ENCODE measurements at places on chromosomes 16 and 17.

DNA sequence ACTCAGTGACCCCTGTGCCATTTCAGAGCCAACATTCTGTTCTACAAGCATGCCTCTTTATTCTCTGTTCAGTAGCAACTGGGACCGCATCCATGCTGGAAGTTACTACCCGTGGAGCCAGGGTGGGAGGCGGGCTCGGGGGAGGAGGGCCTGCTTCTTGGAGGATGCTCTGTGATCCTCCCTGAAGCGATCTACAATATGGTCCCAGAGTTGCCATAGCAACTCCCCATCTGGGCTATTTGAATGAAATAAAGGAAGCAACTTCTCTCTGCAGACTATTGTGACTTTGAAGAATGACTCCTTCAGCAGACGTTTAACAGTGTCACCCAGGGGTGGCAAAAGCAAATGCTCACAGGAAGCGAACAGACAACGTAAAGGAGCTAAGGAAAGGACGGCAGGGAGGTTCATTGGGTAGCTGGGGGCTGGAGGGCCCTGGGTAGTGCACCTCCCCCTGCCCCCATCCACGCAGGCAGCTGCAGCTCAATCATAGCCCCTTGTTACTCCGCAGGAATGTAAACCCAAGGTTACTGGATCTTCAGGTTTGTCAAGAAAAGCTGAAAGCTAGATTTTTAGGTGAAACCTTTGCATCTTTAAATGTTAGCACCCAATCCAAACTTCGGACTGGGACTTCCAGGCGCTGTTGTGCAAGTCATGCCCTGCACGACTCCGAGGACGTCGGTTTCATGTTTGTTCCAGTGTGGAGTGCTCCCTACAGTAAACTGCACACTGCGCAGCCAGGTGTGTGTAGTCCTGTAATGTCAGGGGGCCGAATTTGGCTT, 51.1 kb upstream of the MEAK7 start:
- DNase-seq: no peak

- DNase-seq: no peak
These were observed 9.0 kb downstream of the CRK start for GRCh38 chr17:1447052-1447451.

GRCh38 chr16:84047206-84047605, 4.6 kb upstream of the SLC38A8 start:
- no peak for DNase-seq

DNA sequence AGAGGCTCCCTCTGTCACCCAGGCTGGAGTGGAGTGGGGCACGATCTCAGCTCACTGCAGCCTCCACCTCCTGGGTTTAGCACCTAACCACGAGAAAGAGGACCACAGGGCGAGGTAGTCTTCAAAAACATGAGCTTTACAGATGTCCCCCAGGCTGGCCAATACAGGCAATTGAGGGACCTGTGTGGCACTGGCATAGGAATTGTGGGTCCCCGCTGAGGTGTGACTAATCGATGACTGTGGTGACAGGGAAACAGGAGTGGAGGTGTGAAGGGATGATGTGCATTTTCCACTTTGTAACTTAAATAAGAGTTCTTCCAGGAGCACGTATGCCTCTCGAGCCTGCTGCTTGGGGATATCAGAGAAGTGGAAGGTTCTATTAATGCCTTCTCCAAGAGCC, 12.6 kb upstream of the ARHGAP17 start:
- DNase-seq: no peak

GRCh38 chr17:49359990-49360795, 1.9 kb downstream of the ZNF652 start:
- DNase-seq: no peak

- no peak for DNase-seq
These were observed 11.9 kb downstream of the SCGB1C2 start for GRCh38 chr17:149231-149630.

- no peak for DNase-seq
These were observed 892 bp downstream of the RBFOX3 start for GRCh38 chr17:79609673-79610645.

GRCh38 chr16:69476920-69477443, 52.6 kb downstream of the CYB5B start:
- DNase-seq: peak; percentile 32

DNA sequence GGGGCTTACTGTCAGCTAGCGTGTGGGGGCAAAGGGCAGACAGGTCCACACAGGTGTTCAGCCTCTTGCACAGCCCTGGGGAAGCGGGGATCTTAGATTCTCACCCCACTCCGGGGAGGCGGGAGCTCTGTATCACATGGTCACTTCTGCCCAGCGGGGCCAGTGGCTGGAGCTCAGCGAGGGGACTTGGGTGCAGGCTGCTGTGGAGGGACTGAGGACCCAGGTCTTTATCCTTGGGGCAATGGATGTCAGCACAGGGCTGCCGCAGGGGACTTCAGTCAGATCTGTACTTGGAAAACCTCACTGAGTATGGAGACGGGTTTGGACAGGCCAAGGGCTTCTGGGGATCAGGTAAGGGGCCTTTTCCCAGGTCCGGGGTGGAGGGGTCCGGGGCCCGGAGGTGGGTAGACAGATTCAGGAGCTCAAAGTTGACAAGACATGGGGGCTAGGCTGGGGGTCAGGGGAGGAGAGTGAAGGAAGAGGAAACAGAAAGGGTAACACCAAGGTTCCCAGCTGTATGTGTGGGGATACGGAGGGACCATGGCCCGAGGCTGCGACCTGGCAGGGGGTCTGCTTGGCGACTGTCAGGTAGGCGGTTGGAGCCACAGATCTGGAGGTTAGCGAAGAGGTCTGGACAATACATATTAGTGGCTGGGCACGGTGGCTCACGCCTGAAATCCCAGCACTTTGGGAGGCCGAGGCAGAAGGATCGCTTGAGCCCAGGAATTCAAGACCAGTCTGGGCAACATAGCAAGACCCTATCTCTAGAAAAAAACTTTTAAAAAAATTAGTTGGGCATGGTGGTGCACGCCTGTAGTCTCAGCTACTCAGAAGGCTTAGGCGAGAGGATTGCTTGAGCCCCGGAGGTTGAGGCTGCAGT, 15.1 kb upstream of the BAIAP2 start:
- DNase-seq: no peak

GRCh38 chr16:31416371-31416770, 11.8 kb downstream of the COX6A2 start:
- no peak for DNase-seq

GRCh38 chr17:56244268-56244890, 91.1 kb downstream of the ANKFN1 start:
- no peak for DNase-seq

DNA sequence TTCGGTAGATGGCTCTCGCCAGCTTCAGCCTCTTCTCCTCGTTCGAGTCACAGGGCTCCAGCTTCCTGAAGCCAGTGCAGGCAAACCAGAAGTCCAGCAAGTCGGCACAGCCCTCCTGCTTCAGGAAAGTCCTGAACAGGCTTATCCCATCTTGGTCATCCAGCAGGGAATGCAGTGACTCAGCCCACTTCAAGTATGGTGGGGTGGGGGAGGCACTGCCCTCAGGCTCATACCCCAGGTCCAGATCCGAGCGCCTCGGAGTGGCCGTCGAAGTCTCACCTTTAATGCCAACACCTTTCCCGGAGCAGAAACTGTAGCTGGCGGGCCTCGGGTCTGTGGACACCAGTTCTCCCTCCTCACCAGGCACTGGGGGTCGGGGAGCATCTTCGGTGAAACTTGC, 5.9 kb downstream of the AXIN1 start:
- DNase-seq: no peak

DNA sequence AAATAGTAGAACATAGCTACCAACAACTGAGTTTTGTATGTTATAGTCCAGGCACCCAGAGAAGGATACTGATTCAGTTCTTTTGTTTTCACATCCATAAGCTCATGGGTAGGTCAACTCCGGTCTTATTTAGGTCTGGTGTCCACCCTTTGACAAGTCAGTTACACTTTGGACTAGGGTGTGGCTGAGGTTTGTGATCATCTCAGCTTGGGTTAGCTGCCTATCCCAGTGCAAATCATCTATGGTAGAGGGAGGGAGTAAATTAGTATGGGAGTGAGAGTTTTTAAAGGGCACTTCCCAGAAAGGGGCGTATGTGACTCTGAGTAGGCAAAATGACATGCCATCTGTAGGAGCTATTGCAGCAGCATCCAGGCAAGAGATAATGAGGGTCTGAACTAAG, 66.1 kb downstream of the TANC2 start:
- DNase-seq: no peak

DNA sequence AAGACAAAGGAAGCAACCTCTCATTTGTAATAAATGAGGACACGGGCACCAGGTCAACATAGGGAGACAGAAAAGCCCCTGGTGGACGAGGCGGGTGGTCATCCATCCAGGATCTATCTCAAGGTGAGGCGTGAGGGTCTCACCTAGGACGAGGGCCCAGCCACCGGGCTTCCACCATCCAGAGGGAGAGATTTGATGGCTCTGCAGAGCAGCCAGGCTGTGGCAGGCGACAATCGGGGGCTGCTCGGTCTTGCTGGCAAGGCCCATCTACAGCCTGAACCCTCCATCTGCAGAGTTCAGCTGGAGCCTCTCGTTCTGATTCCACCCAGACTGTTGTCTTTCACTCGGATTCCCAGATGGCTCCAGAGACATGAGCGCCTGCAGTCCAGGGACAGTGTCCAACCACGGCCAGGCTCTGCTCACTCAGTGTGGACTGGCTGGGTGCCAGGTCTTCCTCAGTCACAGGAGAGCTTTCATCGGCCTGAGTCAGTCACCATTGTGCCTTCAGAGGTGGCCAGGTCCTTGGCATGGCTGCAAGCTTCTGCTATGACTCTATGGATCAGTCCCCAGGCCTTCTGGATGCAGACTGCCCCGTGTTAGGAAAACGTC, 5.9 kb downstream of the LITAFD start:
- DNase-seq: peak; percentile 94

- DNase-seq: peak; percentile 37
These were observed 1.0 kb upstream of the ATP2A3 start for GRCh38 chr17:3965118-3965800.

DNA sequence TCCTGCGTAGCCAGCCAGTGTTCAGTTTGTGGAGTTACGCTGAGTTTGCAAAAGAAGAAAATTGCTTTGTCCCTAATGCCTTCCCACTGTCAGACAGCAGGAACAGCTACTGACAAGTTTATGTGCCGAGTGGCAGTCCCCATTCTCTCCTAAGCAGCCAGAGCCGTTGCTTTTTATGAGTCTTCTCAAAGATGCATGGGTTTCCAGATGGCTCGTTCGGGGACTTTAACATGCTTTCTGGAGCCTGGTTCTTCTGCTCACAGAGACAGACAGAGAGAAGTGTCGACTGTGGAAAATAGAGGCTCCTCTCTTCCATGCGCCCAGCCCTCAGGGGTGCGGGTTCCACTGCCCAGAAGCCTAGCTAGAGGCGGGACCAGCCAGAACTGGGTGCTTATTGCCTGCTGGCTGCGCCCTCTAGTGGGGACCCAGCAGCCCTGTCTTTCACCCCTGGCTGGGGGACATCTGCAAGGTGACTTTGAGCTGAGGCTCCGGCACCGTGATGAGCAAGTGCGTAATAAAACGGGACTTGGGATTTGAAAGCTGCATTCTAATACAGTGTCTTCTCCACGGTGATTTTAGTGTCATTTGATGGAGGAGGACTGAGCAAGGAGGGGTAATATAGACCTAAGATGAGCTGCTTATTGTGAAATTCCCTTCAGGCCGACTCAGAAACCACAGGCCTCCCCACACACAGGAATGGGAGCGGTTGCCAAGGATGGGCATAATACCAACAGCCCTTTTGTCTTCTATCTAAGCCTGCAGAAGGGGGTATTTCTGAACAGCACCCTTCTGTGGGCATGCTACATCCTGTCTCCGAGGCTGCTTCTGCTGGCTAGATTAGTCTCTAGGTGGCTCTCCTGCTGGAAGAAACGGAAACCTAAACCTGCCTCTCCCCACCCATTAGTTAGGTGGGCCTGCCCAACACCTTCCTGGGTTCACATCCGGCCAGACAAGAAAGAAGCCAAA, 73.1 kb downstream of the CCDC182 start:
- DNase-seq: peak; percentile 87
